ENCODE measurements at places on chromosomes 1 and 21. TPM values are rescaled to one million over a fixed set of nuclear protein-coding genes. Genes with fewer than 3 reads are reported as not detected.

The GATAD2B gene
- 11.3 TPM for total RNA-seq

The PALMD gene
- total RNA-seq = 6.0 TPM

The CYP4B1 gene
- not detected for total RNA-seq

The KLHL21 gene
- total RNA-seq = 40.8 TPM

The GPR25 gene
- total RNA-seq = not detected

The SYTL1 gene
- total RNA-seq = 0.09 TPM

The KCNJ15 gene
- not detected for total RNA-seq

The DR1 gene
- 11.8 TPM for total RNA-seq

The RBP7 gene
- not detected for total RNA-seq

The TMEM269 gene
- total RNA-seq = not detected

The CROCC gene
- 8.9 TPM for total RNA-seq

The ZBTB8B gene
- not detected for total RNA-seq

The MCOLN3 gene
- 2.3 TPM for total RNA-seq

The EDN2 gene
- not detected for total RNA-seq

The NBPF6 gene
- total RNA-seq = not detected

The TGFB2 gene
- total RNA-seq = 13.5 TPM

The DPM3 gene
- total RNA-seq = 46.3 TPM

The PTPN22 gene
- total RNA-seq = 0.99 TPM

The SH2D2A gene
- total RNA-seq = not detected

The TEX38 gene
- not detected for total RNA-seq

The PRMT2 gene
- total RNA-seq = 96.6 TPM

The FCRL5 gene
- total RNA-seq = not detected

The CELA3A gene
- not detected for total RNA-seq

The RGS1 gene
- total RNA-seq = not detected

The SAMD11 gene
- 1.6 TPM for total RNA-seq

The MTMR11 gene
- 7.3 TPM for total RNA-seq

The ALPL gene
- total RNA-seq = 1.1 TPM

The PTPRU gene
- total RNA-seq = 25.8 TPM

The SLFNL1 gene
- 0.09 TPM for total RNA-seq

The PCP4 gene
- not detected for total RNA-seq

The SPATA21 gene
- total RNA-seq = not detected

The SRGAP2 gene
- total RNA-seq = 67.8 TPM

The TMEM52 gene
- total RNA-seq = not detected

The LENEP gene
- total RNA-seq = not detected

The TMPRSS15 gene
- not detected for total RNA-seq

The PRRC2C gene
- total RNA-seq = 79.3 TPM

The RER1 gene
- total RNA-seq = 98.1 TPM

The KCNJ9 gene
- total RNA-seq = 0.08 TPM

The IL10 gene
- total RNA-seq = not detected

The AADACL4 gene
- total RNA-seq = not detected

The ITPKB gene
- 7.5 TPM for total RNA-seq

The CFAP45 gene
- 0.27 TPM for total RNA-seq

The FAM177B gene
- total RNA-seq = not detected

The NT5C1A gene
- not detected for total RNA-seq

The WNT4 gene
- total RNA-seq = not detected

The CAMK2N1 gene
- total RNA-seq = 5.2 TPM

The CTSE gene
- not detected for total RNA-seq

The FCGR2B gene
- not detected for total RNA-seq

The POU3F1 gene
- total RNA-seq = not detected

The CELF3 gene
- total RNA-seq = not detected

The PTGFR gene
- 77.5 TPM for total RNA-seq

The SLC35A3 gene
- 15.0 TPM for total RNA-seq

The ORC1 gene
- total RNA-seq = 12.6 TPM

The DNAJC16 gene
- total RNA-seq = 20.0 TPM
